ENCODE measurements at places on chromosomes 5 and 9.

GRCh38 chr5:6593148-6594016 is 39.5 kb downstream of the NSUN2 start:
- DNase-seq, result no peak

DNA sequence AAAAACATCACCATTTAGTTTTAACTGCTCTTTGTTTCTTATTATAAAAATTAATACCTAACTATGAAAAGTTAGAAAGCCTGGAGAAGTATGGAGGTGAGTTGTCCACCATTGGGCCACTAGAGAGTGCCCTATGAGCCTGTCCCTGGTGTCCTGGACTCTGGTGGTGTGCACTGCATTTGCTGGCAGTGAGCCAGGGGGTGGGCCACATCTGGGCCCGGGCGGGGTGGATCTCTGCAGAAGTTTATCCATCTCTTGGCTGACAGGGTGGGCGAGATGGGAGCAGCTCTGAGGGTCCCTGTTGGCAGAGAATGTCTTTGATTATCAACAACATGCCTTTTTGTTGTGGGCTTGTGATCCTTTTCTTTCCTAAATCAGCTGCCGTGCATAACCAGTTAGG is 8.2 kb downstream of the TENT4A start:
- DNase-seq, result no peak

DNA sequence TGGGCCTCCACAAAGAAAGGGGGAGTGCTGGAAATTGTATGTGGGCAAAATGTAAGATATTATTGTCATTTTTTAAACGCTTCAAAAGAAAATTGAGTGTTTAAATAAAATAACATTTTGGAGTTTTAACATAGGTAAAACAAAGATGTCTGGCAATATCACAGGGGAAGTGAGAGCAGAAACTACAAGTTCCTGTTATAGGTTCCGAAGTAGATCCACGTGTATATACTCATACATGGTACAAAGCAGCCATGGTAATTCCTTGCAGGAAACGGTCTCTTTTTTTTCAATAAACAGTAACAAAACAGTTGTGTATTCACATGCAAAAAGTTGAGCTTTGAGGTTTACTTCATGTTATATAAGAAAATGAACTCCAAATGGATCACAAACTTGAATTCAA is 78.4 kb downstream of the MTRR start:
- DNase-seq, result no peak

DNA sequence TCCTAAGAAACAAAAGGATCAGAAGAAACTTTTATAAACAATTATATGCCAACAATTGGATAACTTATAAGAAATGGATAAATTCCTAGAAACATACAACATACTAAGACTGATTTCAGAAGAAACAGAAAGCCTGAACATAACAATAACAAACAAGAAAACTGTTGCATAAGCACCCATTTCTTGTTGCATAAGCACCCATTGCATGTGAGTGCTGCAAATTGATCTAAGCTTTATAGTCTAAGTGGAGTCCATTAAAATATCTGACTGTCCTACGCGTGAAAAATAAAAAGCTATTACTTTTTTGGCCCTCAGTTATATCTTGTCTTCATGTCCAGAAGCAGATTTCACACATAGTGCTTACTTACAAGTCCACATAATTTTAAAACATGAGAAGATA is 19.3 kb downstream of the TYRP1 start:
- DNase-seq, result no peak

DNA sequence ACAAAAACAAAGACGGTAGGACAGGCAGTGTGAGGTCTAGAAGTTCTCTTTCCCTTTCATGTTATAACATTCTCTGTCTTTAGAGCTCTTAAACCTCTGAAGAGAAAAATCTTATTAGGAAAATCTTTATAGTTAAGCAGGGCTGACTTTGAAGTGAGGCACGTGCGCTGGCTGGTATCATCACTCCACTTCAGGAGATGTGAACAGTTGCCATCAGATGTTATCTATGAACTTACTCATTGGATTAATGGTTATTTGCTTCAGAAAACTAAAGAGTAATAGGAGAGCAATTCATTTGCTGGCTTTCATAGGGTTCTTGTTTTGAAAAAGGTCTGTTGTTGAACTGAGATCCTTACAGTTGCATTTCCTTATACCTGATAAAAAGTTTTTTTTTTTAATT is 25.7 kb downstream of the LRRTM2 start:
- no peak for DNase-seq

GRCh38 chr5:172421020-172421419 is 33.3 kb downstream of the SH3PXD2B start:
- DNase-seq, result no peak

GRCh38 chr5:76542887-76543690 is 80.1 kb downstream of the F2RL2 start:
- peak; percentile 80 for DNase-seq

- no peak for DNase-seq
Measured at GRCh38 chr5:178326374-178326715, 93.7 kb upstream of the PHYKPL start.

- no peak for DNase-seq
Measured at GRCh38 chr9:89505911-89506310, 8.0 kb upstream of the SEMA4D start.

- DNase-seq, result no peak
Measured at GRCh38 chr9:12808569-12808968, 33.7 kb downstream of the LURAP1L start.

- no peak for DNase-seq
Measured at GRCh38 chr5:158272409-158272808, 413.5 kb upstream of the CLINT1 start.

GRCh38 chr9:4838189-4838546 is 45.4 kb downstream of the RCL1 start:
- no peak for DNase-seq

DNA sequence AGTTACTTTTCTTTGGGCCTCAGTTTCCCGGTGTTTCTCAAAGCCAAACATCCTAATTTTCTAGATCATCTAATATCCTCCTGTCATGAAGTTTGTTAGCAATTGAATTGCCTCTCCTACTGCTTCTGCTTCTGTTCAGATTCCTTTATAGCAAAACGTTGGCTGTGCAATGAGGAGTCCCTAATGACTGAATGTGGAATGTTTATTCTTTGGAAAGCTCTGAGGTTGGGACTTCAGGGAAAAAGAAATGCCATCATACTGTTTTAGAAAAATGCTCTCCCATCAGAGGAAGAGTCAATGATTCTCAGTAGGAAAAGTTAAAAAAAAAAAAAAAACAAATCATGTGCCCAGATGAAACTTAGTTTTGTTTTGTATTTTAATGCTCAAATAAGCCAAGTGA is 268.7 kb upstream of the PAPPA start:
- no peak for DNase-seq

DNA sequence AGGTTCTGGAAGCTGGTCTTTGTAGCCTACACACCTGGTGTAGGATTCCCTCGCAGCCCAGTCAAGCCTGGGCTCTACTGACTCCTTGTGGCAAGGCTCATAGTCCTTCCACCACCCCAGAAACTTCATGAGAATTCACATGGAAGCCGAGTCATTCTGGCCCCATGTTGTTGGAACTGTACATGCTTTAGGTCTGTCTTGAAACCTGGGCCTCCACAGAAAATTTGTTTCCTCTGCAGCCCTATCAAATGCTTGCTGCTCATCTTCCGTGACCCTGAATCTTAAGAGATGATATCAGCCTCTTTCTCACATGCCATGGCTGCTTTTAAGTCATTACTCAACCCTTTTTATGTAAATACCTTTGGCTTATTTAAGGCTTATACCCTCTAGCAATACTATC is 113.4 kb upstream of the GRHPR start:
- DNase-seq, result no peak

DNA sequence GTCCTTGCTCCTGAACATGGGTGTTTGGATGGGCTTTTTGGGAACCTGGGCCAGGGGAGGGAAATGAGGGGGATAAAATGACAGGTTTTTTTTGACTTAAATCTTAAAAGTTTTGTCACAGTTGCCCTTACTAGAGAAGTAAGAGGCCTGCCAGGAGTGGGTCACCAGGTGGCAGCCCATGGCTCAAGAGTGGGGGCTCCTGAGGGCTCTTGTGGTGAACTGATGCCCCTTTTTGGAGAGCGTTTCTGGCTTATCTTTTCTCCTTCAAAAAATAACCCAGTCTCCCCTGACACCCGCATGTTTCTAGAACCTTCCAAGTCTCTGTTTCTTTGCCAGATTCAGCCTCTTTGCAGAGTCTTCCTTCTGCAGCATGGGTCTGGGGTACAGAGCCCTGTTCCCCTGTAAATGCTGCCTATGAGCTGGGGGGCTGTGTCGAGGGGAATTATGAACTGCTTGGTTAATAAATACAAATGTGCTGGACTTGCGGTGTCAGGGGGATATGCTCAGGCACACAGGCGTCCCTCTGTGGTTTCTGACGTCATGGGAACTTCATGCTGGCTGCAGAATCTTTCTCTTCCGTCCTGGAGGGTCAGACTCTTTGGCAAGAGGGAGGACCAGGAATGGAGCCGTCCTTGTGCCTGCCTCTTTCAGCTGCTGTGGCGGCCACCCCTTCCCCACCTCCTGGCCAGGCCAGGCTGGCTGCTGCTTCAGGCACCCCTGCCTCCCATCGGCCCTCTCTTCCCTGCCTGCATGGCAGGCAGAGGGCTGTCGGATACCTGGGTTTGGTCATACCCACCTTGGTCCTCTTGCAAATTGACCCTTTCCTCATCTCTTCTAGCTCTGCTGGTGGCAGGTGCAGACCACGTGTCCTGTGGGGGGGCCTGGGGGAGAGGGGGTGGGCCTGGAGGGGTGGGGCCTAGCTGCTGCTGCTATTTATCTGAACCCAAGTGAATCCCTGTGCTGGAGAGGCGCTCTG is 30.1 kb downstream of the PTPA start:
- DNase-seq, result no peak

DNA sequence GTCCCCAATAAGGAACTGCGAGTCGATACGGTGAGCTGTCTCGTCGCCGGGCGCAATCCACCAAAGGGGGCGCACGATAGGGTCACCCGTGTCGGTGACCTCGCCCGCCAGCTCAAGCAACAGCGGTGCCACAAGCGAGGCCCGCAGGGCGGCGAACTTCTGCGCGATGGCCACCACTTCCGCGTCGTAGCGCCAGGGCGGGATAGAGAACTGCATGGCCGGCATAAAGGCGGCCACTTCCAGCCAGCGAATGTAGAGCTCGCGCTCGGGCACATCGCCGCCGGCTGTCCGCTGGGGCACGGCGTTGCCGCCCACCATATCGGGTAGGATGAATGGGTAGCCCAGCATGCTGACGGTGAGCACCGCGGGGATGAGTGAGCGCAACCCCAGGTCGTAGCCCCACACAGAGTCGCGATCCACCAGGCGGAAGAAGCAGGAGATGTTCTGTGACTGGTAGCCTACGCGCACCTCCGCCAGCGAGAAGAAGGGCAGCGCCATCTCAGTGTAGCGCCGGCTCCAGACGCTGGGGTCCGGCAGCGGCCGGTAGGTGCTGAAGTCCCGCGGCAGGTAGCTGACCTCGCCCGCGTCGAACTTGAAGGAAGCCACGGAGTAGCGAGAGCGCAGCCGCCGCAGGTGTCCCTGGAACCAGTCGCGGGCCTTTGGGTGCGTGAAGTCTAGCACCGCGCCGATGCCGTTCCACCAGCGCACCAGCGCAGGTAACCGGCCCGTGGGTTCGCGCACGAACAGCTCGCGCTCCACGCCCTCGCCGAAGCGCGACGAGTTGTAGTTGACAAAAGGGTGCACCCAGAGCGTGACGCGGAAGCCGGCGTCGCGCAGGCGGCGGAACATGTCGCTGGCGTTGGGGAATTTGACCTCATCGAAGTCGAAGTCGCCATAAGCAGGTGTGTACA is 5.5 kb downstream of the MYORG start:
- no peak for DNase-seq

GRCh38 chr9:85425153-85425611 is 316.6 kb downstream of the AGTPBP1 start:
- peak; percentile 71 for DNase-seq

DNA sequence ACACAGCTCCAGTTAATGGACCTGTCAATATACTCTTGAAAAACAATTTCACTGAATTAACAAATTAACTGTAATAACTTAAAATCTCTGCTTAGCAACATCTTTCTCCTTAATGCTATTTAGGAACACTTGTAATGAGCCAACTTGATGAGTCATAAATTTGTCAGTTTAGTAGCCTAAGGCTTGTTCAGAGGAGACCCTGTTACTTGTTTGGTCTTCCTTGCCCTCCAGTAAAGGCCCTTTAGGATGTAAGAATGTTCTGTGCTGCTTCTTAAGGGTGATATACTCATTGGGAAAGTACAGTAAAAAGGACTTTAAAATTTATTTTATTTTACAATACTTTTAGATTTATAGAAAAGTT is 11.4 kb upstream of the MATR3 start:
- DNase-seq, result no peak

DNA sequence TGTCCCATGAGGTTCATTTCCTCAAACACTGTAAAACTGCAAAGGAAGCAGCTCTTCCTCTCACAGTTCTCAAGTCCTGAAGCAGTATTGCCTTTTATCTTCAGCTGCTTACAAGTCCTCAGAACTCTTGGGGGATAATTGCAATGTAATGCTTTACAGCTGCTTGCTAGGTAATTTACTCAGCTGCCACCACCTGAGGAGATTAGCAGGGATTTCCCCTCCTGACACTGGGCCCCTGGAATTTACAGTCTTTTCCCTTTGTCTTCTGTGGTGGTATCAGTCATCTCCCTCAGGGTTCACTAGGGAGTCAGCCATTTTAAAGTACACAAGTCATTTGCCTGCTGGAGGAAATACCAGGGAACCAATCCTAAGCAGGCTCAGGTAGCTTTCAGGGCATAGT is 754.3 kb upstream of the GRAMD2B start:
- DNase-seq, result no peak

DNA sequence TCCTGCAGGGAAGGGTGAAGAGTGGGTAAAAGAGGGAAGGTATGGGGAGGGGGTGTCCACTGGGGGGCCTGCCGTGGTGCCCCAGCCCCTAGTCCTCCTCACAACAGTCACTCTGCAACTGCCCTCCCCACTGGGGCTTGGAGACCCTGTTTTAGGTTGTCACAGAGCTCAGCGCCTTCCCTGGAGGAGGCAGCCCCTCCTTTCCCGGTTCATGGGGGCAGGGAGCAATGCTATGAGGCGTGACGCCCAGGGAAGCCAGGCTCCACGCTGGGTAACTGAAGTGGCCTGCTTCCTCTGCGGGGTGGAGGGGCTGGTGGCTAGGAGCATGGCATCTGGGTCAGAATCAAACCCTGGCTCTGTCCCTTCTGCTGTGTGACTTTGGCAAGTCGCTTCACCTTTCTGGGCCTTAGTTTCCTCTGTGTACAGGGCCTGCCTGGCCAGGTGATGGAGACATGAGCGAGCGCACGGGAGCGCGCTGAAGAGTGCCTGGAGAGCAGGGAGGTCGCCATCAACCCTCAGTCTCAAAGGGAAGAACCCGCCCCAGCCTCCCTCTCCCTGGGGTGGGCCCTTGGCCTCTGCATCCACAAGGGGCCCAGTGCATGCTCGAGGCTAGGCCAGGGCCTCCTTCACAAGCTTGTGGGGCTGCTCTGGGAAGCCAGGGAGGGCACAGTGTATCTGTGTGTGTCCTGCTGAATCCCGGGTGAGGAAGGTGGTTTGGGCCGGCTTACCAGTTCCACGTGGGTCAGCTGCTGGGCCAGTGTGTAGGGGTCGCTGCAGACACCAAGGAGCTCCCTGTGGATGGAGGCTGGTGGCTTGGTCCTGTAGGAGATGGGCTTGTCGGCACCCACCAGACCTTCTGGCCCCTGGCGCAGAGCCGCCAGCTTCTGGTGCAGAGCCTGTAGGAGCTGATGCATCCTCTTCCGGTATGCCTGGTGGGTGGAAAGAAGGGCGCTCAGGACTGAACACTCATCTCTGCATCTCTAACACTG is 56.4 kb upstream of the RNF130 start:
- DNase-seq, result peak; percentile 47
